ENCODE measurements at places on chromosomes 2 and 18. TPM values are rescaled to one million over a fixed set of nuclear protein-coding genes. Genes with fewer than 3 reads are reported as not detected.

DNA sequence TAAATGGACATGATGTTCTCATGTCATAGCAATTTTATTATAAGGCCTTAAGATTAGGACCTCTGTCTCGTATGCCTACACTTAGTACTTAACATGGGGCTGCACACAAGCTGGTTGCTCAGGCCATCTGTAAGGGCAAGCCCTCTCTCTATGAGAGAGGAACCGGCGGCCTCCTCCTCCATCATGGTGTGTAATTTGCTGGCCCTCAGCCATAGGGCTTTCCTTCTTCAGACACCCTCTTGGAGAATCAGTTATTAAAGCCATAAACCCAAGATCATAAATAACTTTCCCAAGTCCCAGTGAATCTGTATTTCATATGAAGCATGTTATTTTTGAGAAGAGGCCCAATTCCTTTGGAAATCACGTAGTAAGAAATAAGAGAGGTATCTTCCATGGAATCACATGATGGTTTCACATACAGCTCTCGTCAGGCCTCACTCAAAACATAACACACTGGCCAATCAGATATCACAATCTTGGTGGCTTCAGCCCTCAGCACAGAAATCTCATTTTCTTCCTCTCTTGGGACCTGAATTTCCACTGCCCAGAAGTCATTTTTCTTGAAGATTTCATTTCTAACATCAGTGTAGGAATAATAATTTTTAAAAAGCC lies 92.6 kb downstream of the RDH14 start:
- DNase-seq: no peak

DNA sequence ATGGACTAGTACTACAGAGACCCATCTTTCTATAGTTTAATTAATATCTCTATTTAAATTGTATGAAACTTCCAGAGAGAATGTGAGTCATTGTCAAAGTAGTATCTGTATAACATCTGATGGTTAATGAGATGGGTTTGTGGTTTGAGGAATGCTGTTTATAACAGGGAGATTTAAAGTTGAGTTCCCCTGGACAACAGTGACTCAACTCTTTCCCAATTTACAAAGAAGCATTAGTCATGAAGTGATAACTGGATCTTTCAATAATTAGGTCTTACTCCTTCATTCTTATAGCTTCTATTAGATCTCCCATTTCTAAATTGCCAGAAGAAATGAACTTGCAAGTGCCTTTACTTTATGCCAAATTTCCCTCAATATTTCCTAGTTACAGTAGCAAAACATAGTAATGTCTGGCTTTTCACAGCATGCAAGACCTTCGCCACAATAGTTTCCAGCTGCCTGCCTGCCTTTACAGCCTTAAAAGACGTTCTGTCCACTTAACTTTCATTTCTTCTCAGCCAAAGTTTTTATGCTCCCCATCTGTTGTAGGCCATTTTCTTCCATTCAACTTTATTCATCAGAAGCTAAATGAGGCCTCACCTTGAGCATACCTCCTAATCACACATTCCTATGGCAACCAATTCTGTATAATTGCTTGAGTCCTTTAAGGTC lies 47.7 kb upstream of the WDR75 start:
- no peak for DNase-seq

DNA sequence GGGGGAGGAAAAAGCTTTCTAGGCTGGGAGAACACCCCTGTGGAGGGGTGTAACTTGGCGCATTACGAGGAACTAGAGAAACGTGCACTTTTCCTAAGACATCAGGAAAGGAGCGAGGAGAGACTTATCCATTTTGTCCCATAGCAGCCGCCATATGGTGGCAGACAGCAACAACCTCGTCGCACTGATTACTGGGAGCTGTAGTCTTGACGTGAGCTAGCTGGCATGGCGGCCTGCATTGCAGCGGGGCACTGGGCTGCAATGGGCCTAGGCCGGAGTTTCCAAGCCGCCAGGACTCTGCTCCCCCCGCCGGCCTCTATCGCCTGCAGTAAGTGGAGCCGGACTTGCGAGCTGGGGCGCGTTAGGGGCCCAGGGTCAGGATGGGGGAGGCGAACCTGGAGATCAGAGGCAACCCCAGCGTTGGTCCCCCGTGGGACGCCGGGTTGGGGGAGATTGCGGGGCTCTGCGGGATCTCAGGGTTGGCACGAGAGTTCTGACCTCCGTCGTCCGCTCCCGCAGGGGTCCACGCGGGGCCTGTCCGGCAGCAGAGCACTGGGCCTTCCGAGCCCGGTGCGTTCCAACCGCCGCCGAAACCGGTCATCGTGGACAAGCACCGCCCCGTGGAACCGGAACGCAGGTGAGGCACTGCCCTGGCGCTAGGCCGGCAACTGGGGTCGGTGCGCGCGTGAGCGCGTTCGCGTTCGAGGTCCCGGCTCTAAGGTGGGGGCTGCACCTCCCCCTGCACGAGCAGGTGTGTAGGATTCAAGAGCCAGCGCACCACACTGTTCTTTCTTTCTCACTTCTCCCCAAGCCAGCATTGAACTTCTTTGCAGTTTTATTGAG lies at the start of gene MRPL19:
MRPL19 (plus strand) TSS at position 201 of the 843 bp plus-strand sequence; CDS start at position 226, 25 bp downstream.
- peak; percentile 24 for DNase-seq

- no peak for DNase-seq
Measured at GRCh38 chr2:207123335-207123744, 42.4 kb downstream of the KLF7 start.

GRCh38 chr2:40364151-40364874 lies 87.6 kb downstream of the SLC8A1 start:
- no peak for DNase-seq

- DNase-seq: no peak
Measured at GRCh38 chr2:24513281-24514071, 22.4 kb downstream of the NCOA1 start.

DNA sequence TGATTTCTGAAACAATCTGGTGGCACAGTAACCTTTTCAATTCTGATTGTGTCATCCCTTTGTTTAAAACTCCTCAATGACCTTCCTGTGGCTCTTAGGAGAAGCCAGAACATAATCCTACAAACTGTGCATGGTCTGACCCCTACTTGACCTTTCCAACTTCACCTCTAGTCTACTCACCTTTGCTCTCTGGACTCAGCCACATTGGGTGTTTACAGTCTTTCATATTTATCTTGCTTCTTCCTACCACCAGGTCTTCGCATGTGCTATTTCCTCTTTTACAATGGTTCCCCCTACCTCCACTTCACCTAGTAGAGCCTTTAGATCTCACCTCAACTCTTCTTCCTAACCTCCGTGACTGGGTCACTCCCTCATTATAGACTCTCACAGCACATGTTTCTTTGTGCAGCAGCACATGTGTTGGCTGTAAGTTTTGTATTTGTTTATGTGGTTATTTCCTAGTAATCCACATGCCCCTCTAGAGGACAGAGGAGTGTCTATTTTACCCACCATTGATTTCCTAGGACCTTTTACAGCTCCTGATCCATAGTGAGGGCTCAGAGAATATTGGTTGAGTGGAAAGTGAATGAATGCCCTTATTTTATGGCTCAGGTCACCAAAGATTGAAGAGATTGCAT lies 320.8 kb upstream of the MEIS1 start:
- DNase-seq: no peak

DNA sequence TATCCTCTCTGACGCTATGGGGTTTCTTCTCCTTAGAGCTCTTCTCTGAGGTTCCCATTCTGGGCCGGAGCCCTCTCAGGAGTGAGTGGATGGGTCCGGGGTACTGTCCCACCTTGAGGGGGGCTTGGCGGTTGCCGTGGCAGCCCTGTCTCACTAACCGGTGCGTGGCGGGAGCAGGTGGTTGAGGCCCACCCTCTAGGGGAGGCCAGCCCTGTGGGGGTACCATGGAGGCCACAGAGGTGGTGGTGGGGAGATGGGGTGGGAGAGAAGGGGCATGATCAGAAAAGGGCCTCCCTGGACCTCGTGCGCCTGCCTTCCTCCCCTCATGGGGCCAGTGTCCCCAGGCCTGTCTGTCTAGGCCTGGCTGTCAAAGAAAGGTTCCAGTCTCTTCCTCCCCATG lies 22.3 kb downstream of the IGFBP5 start:
- no peak for DNase-seq

DNA sequence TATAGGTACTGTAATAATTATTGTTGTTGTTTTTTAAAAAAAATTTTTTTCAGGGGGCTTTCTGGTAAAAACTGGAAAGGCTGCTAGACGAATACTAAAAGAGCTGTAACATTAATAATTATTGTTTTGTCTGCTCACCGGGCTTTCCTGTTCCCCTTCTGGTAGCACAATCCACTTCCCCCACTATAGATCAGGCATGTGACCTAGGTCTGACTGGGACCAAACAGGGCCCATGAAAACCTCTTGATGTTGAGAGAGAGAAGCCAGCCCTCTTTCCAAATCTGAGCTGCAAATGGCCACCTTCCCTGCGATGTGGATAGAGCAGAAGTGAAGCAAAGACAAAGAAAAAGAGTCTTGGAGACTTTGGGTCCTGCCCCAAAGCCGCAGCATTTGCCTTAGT lies 23.4 kb downstream of the SH2D6 start:
- DNase-seq: no peak

GRCh38 chr2:13696601-13697000 lies 935.9 kb upstream of the LRATD1 start:
- DNase-seq: no peak

DNA sequence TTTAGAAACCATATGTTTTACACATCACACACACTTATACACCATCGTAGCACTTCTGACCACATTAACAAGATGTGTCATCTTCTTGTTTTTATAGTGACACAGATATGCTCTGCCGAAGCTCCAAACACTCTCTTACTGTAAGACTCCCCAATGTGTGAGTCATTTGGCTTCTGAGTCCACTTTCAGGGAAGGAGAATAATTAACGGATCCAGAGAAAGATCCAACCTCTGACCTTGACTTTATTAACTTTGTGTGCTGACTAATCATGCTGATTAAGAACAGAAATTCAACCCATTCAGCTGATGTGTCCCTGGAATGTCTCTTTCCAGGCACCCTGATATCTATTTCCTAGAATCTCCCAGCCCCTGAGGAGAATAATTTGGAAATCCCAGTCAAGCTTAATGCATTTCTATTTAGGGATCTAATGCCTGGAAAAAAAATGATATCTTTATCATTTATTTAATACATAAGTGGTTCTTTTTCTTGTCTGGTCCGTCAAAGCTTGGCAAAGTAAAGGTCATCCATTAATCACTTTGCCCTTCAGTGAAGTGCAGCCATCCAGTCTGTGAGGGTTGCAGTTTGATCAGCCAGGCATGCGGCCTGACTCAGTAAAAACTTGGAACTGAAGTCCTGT lies 615.8 kb upstream of the SYT4 start:
- DNase-seq: no peak

DNA sequence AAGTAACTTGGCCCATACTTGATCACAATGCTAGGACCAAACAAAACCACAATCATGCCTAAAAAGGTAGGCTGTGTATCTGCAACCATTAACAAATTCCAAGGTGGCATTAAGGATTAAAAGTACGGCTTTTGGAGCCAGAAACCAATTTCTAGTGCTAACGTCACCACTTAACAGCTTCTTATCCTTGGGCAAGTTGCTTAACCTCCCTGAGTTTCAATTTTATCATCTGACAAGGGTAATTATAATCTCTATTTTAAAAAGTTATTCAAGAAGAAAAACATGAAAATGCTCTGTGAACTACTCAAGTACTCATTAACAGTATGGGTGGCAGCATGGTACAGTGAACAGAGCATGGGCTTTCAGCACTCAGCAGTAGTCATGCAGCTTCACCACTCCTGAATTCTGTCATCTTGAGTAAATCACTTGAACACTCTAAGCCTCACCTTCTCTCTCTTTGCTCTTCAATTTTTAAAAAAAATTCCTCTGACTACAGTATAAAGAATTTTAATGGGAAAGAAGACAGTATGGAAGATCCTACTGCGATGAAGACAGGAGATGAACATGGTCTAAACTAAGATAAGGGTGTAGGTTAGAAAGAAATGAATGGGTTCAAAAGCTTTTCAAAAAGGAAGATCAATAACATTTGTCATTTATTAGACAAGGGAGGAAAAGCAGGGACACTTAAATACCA lies 69.2 kb downstream of the SS18 start:
- DNase-seq: no peak

GRCh38 chr18:57885931-57886330 lies 82.8 kb upstream of the ATP8B1 start:
- DNase-seq: no peak

DNA sequence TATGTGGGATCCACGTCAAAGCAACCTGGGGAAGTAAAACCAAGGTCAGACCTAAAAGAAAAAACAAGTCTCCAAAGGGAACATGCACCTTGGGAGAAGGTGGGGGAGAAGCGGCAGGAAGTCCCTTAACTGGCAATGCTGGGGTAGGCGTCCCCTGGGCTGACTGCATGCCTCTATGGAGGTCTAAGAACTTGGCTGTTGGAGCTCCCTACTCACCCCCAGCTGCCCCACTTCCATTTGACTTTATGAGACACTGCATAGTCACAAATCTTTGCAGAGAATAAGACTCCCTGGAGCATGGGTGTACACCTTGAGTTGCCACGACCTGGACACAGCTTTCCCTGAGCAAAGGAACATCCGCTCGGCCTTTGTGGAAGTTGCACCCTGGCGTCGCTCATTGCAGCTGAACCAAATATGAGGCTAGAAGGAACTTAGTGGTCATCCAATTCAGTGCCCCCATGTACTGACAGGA lies 2.8 kb downstream of the CAPN14 start:
- DNase-seq: no peak

GRCh38 chr2:112829961-112830681 lies 6.5 kb downstream of the IL1B start:
- DNase-seq: no peak

DNA sequence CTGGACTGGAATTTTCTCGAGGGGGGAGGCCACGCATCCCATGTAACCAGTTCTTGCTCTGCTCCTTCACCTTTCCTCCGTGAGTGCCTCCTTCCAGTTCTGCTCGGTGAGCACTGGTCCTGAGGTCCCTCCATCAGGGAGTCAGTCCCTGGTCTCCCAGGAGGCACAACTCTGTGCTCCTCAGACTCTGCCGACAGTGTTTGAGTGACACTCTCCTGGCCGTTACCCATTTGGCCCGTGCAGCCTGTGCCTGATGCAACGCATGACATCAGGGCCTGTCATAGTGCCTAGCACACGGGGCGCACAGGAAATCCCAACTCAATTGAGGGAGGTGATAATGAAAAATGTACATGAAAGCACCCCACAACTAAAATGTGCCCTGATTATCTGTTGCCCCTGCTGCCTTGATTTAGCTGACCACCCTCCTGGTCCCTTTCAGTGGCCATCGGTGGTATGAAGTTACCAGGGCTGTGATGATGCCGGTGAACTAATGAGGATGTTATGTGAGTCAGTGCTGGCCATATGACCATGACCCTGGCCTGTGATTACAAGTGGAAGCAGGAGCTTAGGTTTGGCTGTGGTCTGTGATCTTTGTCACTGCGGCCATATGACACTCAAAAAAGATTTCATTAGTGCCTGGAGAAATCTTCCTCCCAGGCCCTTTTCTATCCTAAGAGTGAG lies 144.6 kb downstream of the TDRD15 start:
- no peak for DNase-seq

Gene SP5
- not detected for total RNA-seq

Gene UGT1A5
- total RNA-seq: 0.67 TPM

All from esophagus squamous epithelium (tissue), 5 donors.